ENCODE measurements at places on chromosomes 4 and X.
A peak's percentile ranks its signal among the peaks of the same experiment; 100 is the strongest.

DNA sequence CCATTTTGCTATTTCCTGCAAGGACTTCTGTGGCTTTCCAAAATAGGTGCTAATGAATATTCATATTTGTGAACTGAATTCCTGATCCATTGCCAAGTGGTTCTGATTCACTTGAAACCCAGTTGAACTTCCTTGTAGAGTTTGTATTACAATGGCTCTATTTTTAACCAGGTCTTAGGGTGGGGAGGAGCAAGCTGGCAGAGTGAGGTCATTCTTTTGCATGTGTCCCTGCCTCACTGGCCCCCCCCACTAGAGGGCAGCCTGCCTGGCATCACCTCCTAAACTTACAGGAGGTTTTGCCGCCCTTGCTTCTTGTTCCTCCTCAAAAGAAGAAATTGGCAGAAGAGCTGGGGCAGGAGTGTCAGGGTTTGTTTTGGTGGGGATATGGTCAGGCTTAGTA lies 10.5 kb downstream of the PTTG2 start:
- DNase-seq: peak; percentile 70

DNA sequence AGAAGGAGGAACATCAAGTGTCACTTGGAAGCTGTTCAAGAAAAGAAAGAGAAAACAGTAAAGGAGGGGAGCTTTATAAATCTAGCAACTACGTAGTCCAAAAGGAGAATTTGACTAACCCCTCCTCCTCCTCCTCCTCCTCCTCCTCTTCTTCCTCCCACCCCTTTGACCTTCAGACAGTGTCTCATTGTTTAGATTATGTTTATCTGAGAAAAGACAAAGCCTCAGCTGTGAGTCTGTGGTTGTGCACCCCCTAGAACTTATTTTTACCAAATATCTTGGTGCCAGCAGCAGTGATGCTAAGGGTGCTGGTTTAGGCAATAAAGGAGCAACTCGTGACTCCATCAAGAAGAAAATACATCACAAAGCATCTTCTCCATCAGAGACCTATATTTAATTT lies 68.9 kb upstream of the BMP2K start:
- DNase-seq: no peak

DNA sequence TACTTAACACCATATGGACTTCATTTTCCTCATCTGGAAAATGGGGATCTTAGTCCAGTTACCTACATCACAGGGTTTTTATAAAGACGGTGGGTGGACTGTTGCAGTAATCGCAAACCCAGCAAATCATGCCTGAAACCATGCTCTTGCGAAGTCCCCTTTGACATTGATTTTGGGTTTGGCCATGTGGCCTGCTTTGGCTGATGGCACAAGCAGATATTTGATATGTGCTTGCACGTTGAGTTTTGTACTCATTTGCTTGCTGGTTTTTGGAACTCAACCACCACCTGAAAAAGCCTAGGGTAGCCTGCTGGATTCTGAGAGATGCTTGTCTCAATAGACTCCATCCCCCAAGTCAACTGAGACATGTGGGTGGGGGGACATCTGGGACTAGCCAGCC lies 14.4 kb upstream of the KLHL2 start:
- no peak for DNase-seq

DNA sequence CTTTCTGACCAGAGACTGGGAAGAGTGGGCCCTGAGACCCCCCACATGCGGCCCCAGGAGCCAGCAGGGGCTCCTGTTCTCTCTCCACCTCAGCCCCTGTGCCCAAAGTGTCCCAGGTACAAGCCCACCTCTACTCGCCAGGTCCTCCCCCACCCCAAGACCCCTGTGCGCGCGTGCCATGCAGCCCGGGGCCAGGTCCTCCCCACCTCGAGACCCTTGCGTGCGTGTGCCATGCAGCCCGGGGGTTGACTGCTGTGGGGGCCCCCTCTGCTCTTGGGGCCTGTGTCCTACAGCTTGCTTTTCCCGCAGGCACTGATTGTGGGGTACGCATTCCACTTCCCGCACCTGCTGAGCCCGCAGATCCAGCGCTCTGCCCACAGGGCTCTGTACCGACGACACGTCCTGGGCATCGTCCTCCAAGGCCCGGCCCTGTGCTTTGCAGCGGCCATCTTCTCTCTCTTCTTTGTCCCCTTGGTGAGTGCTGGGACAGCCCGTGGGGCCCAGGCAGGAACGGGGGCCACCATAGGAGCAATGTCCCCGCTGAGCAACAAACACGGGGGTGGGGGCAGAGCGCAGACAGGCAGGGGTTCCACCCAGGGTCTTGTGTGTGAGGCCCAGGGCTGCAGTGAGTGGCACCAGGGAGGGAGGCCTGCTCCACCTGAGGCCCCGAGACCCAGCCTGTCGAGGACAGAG lies 20.3 kb downstream of the DGKQ start:
- DNase-seq: no peak

DNA sequence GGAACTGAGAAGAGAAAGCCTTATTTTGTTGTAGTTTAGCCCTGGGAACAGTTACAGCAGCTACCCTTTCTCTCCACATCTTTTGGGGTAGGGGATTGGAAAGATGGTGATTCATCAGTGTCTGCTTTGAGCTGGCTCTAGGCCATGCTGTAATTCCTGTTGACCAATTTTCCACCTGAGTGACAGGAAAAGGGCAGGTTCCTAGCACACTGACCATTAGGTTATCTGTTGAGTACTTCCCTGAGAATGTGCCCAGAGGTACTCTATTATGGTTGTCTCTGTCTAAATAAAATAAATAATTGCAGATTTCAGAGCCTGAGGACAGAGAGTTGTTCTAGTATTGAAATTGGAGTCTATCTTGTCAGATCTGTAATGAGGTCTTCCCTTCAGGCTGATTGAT lies 109.0 kb downstream of the ENOX2 start:
- DNase-seq: no peak

GRCh38 chrX:138745196-138745595 lies 33.7 kb upstream of the FGF13 start:
- DNase-seq: no peak

Measured in stimulated activated CD4-positive, alpha-beta T cell treated with anti-CD3 and anti-CD28 coated beads, Interleukin-2, amount 100 ng/mL, for 24 hours (primary cell).